ENCODE measurements at places on chromosomes 3 and 15. TPM values are rescaled to one million over a fixed set of nuclear protein-coding genes. Genes with fewer than 3 reads are reported as not detected.

- peaks cover 16% of the 10 kb centered on the region for H3K4me1 ChIP-seq
- no peak for DNase-seq
- no peak overlapping the region for H3K27ac ChIP-seq
- no peaks in the 10 kb centered on the region for H3K36me3 ChIP-seq
- no peak overlapping the region for H3K4me3 ChIP-seq
- H3K27me3 ChIP-seq, result no peaks in the 10 kb centered on the region
Measured at GRCh38 chr3:39185959-39186691, 6.3 kb downstream of the XIRP1 start.

- no peak overlapping the region for H3K4me3 ChIP-seq
- H3K4me1 ChIP-seq, result peaks cover 7% of the 10 kb centered on the region
- DNase-seq, result no peak
- no peaks in the 10 kb centered on the region for H3K36me3 ChIP-seq
- H3K27me3 ChIP-seq, result no peaks in the 10 kb centered on the region
Measured at GRCh38 chr3:14042680-14043079, 82.0 kb downstream of the CHCHD4 start.

- peaks cover 13% of the 10 kb centered on the region for H3K4me1 ChIP-seq
- H3K27ac ChIP-seq, result no peak overlapping the region
- no peak overlapping the region for H3K4me3 ChIP-seq
- no peaks in the 10 kb centered on the region for H3K27me3 ChIP-seq
- no peak for DNase-seq
- H3K36me3 ChIP-seq, result no peaks in the 10 kb centered on the region
Measured at GRCh38 chr3:125118600-125118999, 62.8 kb upstream of the HEG1 start.

DNA sequence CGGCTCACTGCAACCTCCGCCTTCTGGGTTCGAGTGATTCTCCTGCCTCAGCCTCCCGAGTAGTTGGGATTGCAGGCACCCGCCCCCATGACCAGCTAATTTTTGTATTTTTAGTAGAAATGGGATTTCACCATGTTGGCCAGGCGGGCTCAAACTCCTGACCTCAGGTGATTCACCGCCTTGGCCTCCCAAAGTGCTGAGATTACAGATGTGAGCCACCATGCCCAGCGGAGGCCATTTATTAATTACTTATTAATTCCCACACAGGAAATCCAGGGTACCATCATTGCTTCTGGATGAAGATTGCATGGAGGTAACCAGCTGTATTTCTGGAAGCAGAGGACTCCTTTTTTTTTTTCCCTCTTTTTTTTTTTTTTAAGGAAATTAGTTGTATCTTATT lies 37.8 kb downstream of the MAP4 start:
- H3K36me3 ChIP-seq, result no peaks in the 10 kb centered on the region
- no peaks in the 10 kb centered on the region for H3K27me3 ChIP-seq
- H3K4me3 ChIP-seq, result no peak overlapping the region
- no peak overlapping the region for H3K27ac ChIP-seq
- DNase-seq, result no peak
- no peaks in the 10 kb centered on the region for H3K4me1 ChIP-seq

- no peaks in the 10 kb centered on the region for H3K4me1 ChIP-seq
- H3K27me3 ChIP-seq, result no peaks in the 10 kb centered on the region
- no peak for DNase-seq
- H3K4me3 ChIP-seq, result no peak overlapping the region
- no peaks in the 10 kb centered on the region for H3K36me3 ChIP-seq
Measured at GRCh38 chr3:4963669-4964570, 15.3 kb upstream of the BHLHE40 start.

Gene FRMD5
- total RNA-seq, result 17.4 TPM

- no peaks in the 10 kb centered on the region for H3K27me3 ChIP-seq
- no peak for DNase-seq
- H3K27ac ChIP-seq, result no peak overlapping the region
- H3K4me1 ChIP-seq, result no peaks in the 10 kb centered on the region
- no peak overlapping the region for H3K4me3 ChIP-seq
Measured at GRCh38 chr3:179726075-179726699, 73.3 kb downstream of the USP13 start.

DNA sequence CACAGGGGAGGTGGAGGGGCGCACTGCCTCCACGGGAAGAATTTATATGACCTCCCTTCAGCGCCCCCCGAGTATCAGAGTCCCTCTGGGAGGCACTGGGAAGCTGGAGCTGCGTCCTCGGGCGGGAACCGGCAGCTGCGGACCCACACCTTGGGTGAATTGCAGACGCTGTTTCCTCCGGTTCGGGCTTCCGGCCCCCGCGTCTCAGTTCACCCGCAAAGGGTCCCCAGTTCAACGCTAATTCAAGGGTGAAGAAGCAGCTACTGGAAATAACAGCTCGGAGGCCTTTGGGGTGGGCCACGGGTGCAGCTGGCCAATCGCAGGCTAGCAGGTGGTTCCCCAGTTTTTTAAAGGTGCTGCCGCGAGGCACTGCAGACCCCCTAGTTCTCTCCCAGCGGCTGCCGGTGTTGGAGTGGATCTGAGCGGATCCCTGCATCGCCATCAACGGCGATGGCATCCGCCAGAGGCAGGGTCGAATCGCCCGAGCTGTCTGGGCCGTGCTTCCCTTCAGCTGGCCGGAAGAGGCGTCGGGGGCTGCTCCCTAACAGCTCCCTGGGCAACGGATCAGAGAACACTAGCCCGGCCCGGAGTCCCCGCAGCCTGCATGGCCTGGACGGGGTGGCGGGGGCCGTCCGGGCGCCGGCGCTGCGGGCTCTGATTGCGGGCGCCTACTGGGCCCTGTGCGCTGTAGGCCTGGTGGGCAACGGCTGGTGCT lies 19.4 kb upstream of the ADAMTS7 start:
- H3K27me3 ChIP-seq, result no peaks in the 10 kb centered on the region
- H3K36me3 ChIP-seq, result no peaks in the 10 kb centered on the region
- H3K4me1 ChIP-seq, result no peaks in the 10 kb centered on the region
- H3K27ac ChIP-seq, result no peak overlapping the region
- no peak overlapping the region for H3K4me3 ChIP-seq

- no peak for DNase-seq
- H3K36me3 ChIP-seq, result no peaks in the 10 kb centered on the region
- peaks cover 7% of the 10 kb centered on the region for H3K4me1 ChIP-seq
- no peaks in the 10 kb centered on the region for H3K27me3 ChIP-seq
Measured at GRCh38 chr15:85785887-85786780, 8.6 kb downstream of the KLHL25 start.
